ENCODE measurements at places on chromosomes 1 and 21.

GRCh38 chr1:43602990-43603389 lies 47.0 kb upstream of the KDM4A start:
- no peak for DNase-seq

DNA sequence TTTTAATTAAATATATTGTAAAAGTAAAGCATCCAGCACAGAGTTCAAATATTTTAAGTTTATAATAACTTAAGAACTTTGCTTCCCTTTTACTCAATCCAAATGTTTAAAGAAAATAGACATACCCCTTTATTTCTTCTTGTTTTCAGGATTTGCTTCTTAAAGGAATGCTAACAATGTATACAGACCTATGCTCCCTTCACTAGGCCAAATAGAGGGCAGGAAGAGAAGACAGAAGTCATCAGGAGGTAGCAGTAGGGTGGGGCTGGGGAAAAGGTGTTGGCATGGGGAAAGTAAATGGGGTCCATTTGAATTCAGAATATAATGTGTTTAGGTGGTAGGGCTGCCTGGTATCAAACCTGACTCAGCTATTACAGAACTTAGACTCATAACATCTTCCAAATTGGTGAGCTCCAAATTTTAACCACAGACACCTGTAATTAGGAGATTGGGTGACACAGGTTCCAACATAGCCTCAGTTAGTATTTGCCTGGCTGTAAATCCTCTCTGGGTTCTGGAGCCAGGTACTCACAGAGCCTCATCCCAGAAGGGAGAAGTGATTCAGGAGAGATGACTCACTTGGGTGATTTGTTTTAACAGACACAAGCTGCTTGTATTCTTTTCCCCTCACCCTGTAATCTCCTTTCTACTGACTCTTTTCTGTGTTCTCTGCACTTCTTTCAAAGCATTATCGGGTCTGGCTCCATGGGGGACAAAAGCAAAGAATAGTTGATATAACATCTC lies 60.1 kb upstream of the DUSP10 start:
- DNase-seq = no peak

- DNase-seq = no peak
These were observed 720 bp downstream of the SUSD4 start for GRCh38 chr1:223363057-223363855.

- DNase-seq = no peak
These were observed at the start of gene FMO2 for GRCh38 chr1:171185091-171185490. TSS of gene FMO2 (plus strand) at chr1:171185300. CDS start at chr1:171185714, 414 bp downstream.

GRCh38 chr21:35294231-35294898 lies 245.3 kb upstream of the RUNX1 start:
- DNase-seq = peak; percentile 79

- no peak for DNase-seq
These were observed 3.9 kb downstream of the PGD start for GRCh38 chr1:10402729-10403274.

- DNase-seq = no peak
These were observed at the start of gene ANGPTL1 for GRCh38 chr1:178870944-178871343. TSS of gene ANGPTL1 (minus strand) at chr1:178871077. CDS start at chr1:178865776, 5,301 bp downstream.

- DNase-seq = no peak
These were observed 333.4 kb upstream of the PKN2 start for GRCh38 chr1:88350648-88351047.

GRCh38 chr1:109208394-109208793 lies 5.3 kb upstream of the SARS1 start:
- no peak for DNase-seq

DNA sequence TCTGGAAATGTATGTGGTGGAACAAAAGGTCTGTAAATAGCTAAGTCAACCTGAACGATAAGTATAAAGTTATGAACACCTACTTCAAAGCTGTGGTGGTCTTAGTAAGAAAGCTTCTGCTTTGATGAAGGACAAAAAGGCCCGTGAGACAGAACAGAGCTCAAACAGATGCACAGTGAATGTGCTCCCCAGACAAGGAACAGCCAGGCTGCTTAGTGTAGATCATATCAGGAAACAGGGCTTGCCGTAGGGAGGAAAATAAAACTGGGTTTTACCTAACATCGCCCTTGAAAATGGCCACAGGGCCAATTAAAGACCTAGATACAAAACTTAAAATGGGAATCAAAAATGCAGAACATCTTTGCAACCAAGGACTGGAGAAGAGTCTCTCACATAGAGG lies 40.2 kb downstream of the PRSS38 start:
- DNase-seq = no peak

DNA sequence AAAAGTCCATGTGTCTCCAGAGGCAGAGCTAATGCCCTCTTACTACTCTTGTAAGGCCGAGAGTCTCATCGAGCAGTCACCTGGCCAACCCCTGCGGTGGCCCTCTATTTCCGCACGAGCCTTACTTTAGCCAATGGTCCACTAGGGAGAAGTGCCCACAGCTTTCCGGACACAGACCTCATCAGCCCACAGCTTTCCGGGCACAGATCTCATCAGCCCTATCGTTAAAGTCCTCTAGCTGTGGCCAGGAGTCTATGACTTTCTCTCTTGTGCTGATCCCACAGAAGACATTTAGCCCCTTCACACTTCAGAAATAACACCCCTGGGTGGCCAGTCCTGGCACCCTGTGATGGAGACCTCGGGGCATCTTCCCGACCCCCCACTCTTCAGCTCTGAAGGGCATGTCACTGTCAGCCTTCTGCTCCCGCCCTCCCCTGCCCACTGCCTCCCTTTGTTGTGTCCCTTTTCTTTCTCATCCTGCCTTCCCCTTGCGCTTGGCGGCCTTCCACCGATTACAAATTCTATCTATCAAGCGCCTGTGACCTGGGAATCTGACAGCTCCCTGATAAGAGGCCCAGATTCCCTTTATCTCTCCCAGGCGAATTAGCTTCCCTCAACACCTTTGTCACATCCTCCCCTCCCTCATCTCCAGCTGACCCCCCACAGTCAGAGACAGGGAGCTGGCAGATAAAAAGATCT lies 161.0 kb downstream of the PLXNA2 start:
- no peak for DNase-seq

- no peak for DNase-seq
These were observed 202.9 kb downstream of the MATN1 start for GRCh38 chr1:30520476-30520875.

- no peak for DNase-seq
These were observed 93.8 kb upstream of the COL6A1 start for GRCh38 chr21:45887788-45888187.

DNA sequence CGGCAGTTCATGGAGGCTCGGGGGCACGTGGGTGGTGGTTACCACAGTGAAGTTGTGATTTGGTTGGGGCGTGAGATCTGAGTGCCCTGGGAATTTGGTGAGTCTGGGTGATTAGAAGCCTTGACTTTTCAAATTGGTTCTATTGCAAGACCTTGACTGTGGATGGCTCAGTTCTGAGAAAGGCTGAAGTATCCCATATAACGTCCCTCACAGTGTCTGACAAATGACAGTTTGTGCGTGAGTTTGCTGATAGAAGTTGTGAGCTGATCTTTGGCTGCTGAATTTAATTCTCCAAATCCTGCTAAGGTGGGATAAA lies 549 bp downstream of the MSH4 start:
- DNase-seq = no peak

DNA sequence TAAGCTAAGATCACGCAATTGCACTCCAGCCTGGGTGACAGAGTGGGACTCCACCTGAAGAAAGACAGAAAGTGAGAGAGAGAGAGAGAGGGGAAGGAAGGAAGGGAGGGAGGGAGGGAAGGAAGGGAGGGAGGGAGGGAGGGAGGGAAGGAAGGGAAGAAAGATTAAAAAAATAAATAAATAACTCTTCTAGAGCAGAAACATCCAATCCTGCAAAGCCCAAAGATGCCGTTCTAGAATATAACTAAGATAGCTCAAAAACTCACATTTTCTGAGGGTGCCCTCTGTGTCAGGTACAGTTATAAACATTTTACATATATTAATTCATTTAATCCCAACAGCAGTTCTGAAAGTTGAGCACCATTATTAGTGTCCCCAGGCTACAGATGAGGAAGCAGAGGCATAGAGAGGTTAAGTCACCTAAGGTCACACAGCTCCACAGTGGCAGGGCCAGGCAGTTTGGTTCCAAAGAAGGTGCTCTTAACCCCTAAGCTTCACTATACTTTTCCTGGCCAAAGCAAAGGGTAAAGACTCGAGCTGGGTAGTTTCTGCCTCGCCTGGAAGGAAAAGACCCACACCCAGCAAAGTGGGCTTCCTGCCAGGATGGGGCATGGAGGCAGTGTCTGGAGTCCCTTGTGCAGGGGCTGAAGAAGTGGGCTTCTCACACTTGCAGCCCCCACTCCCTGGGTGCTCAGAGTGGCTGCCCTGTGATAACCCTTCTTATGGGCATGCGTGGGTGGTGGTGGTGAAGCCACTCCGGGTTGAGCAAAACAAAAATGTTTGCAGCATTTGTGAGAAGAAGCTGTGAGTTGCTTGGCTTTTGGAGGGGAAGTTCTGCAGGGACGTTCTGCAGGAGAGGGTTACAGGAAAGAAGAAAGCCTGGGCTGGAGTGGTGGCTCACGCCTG lies 7.9 kb upstream of the PIK3CD start:
- no peak for DNase-seq

GRCh38 chr1:55050283-55050682 lies 10.9 kb downstream of the PCSK9 start:
- no peak for DNase-seq

GRCh38 chr1:42680921-42681683 lies 1.1 kb upstream of the YBX1 start:
- DNase-seq = peak; percentile 28

Measured in NCI-H187 (cell line).